ENCODE measurements at places on chromosomes 3 and 15.
A peak's percentile ranks its signal among the peaks of the same experiment; 100 is the strongest.

DNA sequence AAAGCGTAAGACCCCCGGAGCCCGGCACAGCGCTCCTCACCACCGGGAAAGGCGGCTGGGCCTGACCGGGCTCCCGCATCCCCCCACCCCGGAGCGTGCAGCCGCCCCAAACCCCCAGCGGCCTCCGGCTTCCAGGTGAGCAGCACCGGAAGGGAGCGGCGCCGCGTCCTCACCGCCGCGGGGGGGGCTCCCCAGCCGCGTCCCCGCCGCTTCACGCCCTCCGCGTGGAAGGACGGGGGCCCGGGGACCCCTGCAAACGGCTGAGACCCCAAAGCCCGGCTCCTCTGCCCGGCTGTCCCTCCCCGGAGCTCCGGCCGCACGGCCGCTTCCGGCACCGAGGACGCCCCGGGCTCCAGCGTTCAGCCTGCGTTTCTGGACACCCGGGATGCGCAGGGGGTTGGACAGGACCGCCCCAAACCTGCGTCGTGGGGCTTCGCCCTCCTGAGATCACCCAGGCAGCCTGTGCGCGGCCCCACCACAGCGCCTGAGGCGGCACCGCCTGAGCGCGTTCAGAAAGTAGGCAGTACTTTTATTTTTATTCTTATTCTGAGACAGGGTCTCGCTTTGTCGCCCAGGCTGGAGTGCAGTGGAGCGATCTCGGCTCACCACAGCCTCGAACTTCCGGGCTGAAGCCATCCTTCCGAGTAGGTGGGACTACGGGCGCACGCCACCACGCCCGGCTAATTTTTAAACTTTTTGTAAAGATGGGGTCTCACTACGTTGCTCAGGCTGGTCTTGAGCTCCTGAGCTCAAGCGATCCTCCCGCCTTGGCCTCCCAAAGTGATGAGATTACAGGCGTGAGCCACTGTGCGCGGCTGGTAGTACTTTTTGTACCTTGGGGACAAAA lies 51.6 kb upstream of the BLM start:
- peak; percentile 69 for DNase-seq

GRCh38 chr3:65342084-65342683 lies 654.4 kb upstream of the ADAMTS9 start:
- peak; percentile 67 for DNase-seq

DNA sequence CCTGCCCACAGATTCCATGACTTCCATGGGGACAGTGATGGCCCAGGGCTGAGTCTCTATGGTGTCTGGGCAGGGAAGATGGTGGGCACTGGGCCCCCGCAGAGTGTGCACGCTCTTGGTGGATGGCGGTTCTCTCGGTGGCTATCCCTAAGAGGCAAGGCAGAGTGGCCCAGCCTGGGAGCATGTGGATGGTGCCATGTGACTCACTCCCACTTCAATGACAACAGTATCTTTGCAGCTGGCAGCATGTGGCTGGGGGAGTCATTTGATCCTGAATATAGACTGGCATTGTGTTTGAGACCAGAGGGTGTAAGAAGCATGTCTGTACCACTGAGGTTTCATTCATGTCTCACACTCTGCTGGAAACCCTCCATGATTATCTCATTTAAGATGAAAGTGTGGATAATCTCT lies 101.2 kb downstream of the CORO2B start:
- DNase-seq: no peak

GRCh38 chr3:98529856-98530459 lies 1.8 kb upstream of the GPR15 start:
- DNase-seq: no peak

- DNase-seq: no peak
These were observed 34.0 kb upstream of the NPHP3 start for GRCh38 chr3:132756108-132756650.

DNA sequence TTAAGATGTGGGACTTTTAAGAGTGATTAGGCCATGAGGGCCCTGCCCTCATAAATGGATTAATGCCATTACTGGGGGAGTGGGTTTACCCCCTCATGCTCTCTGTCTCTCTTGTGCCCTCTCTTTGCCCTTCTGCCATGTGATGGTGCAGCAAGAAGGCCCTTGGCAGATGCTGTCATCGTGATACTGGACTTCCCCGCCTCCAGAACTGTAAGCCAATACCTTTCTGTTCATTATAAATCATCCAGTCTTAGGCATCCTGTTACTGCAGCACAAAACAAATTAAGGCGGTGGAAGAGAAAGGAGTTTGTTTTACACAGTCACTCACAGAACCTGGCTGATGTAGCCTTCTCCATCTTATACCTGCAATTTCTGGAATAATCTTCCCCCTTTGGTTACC lies 360.3 kb upstream of the TBL1XR1 start:
- no peak for DNase-seq

GRCh38 chr3:58020783-58021071 lies 12.5 kb downstream of the FLNB start:
- DNase-seq: no peak

DNA sequence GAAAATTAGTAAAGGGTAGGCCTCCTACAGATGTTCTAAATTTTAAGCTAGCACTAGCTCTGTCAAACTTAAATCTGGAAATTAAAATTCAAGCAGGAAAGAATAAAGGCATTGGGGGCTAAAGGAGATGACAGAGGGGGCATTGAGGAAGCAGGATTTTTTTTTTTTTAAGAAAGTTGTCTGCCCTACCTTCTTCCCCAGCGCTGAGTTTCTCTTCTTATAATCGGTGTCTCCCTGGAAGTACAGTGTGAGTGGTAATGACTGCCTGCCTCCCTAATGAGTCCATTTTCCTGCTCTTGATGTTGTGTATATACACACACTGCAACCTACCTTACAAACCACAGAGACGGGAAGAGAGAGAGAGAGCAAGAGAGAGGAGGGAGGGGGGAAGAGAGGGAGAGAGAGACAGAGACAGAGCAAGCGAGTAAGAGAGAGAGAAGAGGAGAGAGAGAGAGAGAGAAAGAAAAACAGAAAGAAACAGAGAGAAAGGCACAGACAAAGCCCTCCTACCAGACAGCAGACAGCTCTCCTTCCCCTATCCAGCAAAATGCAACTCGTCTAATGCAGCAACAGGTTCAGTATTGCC lies 47.0 kb downstream of the ZBTB20 start:
- peak; percentile 33 for DNase-seq

DNA sequence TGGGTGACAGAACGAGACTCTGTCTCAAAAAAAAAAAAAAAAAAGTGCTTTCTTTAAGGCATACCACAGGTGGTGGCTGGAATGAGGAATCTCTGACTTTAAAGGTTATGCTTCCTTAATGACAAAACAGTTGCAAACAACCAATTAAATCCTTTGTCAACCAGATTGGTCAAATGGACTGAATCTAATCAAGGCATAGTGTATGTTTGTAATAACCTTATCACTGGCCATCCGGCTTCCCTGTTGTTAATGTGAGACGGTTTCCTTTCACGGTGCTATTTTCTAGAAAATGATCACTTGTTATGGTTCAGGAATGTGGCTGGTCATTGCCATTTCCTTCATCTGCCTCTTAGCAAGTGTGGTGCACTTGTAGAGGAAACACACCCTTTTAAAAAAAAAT lies 75.9 kb downstream of the FLNB start:
- DNase-seq: peak; percentile 13

GRCh38 chr3:188194332-188194731 lies 40.4 kb downstream of the LPP start:
- no peak for DNase-seq

DNA sequence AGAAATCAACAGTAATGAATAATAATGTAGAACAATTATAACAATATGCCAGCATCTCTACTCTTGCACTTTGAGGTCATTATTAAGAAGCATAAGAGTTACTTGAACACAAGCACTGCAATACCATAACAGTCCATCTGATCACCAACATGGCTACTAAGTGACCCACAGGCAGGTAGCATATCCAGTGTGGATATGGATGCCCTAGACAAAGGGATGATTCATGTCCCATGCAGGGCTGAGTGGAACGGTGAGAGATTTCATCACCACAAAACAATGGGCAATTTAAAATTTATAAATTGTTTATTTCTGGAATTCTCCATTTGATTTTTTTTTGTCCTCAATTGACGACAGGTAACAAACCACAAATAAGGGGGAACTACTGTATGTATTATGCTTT lies 107.7 kb upstream of the TSC22D2 start:
- DNase-seq: no peak

DNA sequence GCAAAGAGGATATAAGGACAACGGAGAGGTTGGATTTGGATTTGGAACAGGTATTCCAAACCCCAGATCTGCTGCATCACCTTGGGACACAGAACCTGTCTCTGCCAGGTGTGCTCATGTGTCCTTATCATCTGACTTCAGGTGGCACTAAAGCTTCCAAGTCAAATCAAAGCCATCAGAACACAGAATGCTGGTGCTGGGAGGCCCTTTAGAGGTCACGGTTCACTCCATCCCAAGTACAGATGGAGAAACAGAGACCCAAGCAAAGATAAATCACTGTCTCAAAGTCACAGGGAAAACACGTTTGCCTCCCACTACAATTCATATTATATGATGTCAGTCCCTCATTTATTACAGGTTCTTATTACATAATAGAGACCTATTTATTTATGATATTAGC lies 72.8 kb downstream of the HES1 start:
- DNase-seq: no peak

- DNase-seq: no peak
These were observed 49.1 kb downstream of the RAB11A start for GRCh38 chr15:65918357-65918920.

- DNase-seq: no peak
These were observed 256.4 kb downstream of the MEX3B start for GRCh38 chr15:81789403-81789802.

DNA sequence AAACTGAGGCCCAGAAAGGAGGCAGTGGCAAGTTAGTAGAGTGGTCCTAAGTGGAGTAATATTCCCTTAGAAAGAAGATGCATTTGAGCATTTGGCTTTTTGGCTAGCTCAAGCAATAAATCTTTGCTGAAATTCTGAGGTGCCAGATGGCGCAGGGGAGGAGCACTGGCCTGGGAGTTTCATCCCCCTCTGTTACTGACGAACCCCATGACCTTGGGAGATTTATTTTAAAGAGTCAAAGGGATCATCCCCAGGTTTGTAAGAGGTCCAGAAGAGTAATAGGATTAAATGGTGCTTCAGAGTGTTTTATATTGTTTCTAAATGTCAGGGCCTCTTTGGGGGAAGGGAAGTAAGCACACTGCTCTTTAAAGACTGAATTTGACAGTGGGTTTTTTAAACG lies 85.1 kb upstream of the PIAS1 start:
- DNase-seq: no peak

DNA sequence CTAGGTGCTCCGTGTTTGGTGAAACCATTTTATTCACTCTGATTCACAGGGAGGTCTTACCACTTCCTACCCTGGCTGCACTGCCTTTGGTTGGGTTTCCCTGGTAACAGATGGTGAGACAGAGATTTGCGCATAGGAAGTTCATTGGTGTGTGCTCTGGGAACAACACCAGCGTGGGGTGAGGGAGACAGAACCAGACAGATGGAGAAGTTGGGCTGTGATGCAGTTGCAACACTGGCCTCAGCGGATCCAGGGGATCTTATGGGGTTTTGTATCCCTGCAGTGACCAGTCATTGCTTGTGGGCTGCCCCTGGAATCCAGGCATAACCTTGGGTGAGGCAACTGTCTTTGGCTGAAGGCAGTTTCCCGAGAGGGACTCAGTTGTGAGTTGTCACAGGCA lies 12.5 kb upstream of the IL16 start:
- DNase-seq: no peak

GRCh38 chr3:11660242-11660641 lies 16.5 kb upstream of the VGLL4 start:
- DNase-seq: no peak

- no peak for DNase-seq
These were observed 869 bp downstream of the PLA1A start for GRCh38 chr3:119598410-119599098.

DNA sequence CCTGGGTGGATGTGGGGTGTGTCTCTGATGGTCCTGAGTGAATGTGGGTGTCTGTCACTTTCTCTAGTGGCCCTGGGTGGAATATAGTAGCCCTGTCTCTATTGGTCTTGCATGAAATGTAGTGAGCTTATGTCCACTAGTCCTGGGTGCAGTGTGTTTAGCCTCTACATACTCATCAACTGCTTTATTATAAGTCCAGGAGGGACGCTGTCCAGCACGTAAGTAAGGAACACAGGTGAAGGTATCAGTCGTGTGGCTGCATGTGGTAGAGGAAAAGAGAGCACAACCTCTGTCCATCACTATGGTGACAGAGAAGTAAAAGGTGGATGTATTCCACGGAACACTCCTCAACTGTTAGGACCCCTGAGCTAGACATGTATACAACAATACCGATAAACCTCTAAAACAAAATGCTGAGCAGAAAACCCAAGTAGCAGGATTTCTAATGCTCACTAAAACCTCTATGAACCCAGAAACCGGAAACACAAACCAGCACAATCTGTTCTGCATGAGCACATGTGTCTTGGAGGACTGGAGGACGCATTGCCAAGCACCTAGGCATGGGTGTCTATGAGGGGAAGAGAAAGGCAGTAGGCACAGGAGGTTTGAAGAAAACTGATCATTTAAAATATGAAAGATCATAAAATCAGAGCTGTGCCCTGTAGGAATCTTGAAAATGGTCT lies 11.0 kb downstream of the LTF start:
- DNase-seq: no peak

GRCh38 chr3:197611255-197611654 lies 55.5 kb upstream of the BDH1 start:
- DNase-seq: no peak

GRCh38 chr3:177499779-177500423 lies 302.6 kb upstream of the TBL1XR1 start:
- DNase-seq: peak; percentile 67

- no peak for DNase-seq
These were observed 184.5 kb upstream of the ADAMTS9 start for GRCh38 chr3:64872345-64872744.

DNA sequence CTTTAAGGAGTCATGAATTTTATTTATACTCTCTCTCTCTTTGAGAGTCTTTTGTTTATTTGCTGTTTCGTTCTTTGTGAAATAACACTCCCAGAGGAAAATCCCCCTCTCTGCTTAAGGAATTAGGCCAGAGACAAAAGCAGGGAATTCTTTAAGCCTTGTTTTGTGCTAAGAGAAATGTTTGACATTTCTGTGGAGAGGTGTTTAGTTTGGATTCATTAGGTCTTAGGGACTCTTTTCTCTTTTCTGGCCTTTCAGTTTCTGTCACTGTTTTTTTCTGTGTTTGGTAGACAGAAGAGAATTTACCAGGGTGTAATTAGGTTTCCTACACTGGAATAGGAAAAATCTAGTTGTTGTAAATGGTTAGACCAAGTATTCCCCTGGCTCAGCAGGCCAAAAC lies 241.8 kb upstream of the NR2F2 start:
- DNase-seq: no peak

DNA sequence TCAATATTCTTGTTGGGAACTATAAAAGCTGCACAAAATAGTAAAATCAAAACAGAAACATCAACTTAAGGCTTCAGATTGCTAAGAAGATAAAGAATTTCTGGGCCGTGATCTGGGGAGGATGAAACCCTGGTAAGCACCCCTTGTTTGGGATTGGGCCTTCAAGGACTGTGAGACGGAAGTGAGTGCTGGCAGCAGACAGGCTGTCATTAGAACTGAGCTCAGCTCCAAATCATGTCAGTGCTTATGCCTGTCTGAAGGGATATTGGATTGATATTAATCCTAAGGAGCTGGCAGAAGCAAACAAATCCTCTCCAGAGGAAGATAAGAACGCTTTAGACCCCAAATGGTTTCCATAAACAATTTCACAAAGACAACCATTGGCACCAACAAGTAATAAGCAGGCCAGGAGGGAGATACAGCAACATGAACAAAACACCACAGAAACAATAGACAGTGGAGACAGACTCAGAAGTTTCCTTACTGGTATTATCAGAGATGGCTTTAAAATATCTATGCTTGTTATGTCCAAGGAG lies 72.6 kb upstream of the CTXND1 start:
- DNase-seq: no peak

All from HT-29 (cell line).